Mesendoderm (in vitro differentiated cells): ENCODE measurements at places on chromosomes 4 and X.

DNA sequence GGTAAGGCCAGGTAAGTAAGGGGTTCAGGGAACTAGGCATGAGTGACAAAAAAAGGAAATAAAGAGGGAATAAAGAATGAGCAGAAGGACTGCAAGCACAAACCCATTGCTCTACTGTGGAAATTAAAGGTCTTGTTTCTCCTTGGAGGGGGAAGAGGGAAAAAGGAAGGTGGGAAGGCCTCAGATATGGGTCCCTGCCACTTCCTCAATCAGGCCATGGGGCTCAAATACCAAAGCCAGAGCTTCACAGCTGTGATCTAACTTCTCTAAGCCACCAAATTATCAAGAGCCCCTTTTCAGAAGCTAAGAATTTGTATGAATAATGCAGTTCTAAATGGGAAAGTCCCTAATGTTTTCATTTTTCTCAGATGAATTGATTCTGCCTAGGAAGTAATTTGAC lies 4.7 kb downstream of the USP51 start:
- H3K27me3 ChIP-seq: no peaks in the 10 kb centered on the region
- H3K4me1 ChIP-seq: no peaks in the 10 kb centered on the region
- no peak for DNase-seq
- no peaks in the 10 kb centered on the region for H3K36me3 ChIP-seq
- H3K27ac ChIP-seq: no peak overlapping the region
- no peak overlapping the region for H3K4me3 ChIP-seq

- no peaks in the 10 kb centered on the region for H3K4me1 ChIP-seq
- H3K27ac ChIP-seq: no peak overlapping the region
- H3K4me3 ChIP-seq: no peak overlapping the region
- no peaks in the 10 kb centered on the region for H3K36me3 ChIP-seq
- no peak for DNase-seq
These were observed 82.4 kb downstream of the ATP10D start for GRCh38 chr4:47567511-47567910.

GRCh38 chrX:20412871-20413486 lies 146.3 kb upstream of the RPS6KA3 start:
- H3K27me3 ChIP-seq: no peaks in the 10 kb centered on the region
- H3K36me3 ChIP-seq: no peaks in the 10 kb centered on the region
- no peaks in the 10 kb centered on the region for H3K4me1 ChIP-seq
- no peak overlapping the region for H3K27ac ChIP-seq

- H3K36me3 ChIP-seq: peaks cover 5% of the 10 kb centered on the region
- DNase-seq: no peak
- no peak overlapping the region for H3K4me3 ChIP-seq
- H3K4me1 ChIP-seq: no peaks in the 10 kb centered on the region
- H3K27ac ChIP-seq: no peak overlapping the region
These were observed 12.7 kb upstream of the GCNA start for GRCh38 chrX:71565474-71566041.

- H3K4me1 ChIP-seq: peaks cover 2% of the 10 kb centered on the region
- no peaks in the 10 kb centered on the region for H3K36me3 ChIP-seq
- H3K27me3 ChIP-seq: no peaks in the 10 kb centered on the region
- no peak overlapping the region for H3K27ac ChIP-seq
- no peak overlapping the region for H3K4me3 ChIP-seq
- DNase-seq: peak; percentile 86
These were observed 58.9 kb downstream of the MOSPD2 start for GRCh38 chrX:14932136-14932535.

- no peaks in the 10 kb centered on the region for H3K27me3 ChIP-seq
- DNase-seq: peak; percentile 67
- no peak overlapping the region for H3K27ac ChIP-seq
- H3K4me1 ChIP-seq: no peaks in the 10 kb centered on the region
- H3K4me3 ChIP-seq: no peak overlapping the region
- H3K36me3 ChIP-seq: no peaks in the 10 kb centered on the region
These were observed 16.2 kb upstream of the ZCCHC12 start for GRCh38 chrX:118807151-118808017.

- no peak overlapping the region for H3K4me3 ChIP-seq
- no peaks in the 10 kb centered on the region for H3K36me3 ChIP-seq
- H3K27me3 ChIP-seq: peaks cover 10% of the 10 kb centered on the region
- H3K27ac ChIP-seq: no peak overlapping the region
- peaks cover under 1% of the 10 kb centered on the region for H3K4me1 ChIP-seq
These were observed 2.7 kb downstream of the LEF1 start for GRCh38 chr4:108166038-108166437.

GRCh38 chr4:89741768-89742167 lies 95.2 kb downstream of the SNCA start:
- no peak for DNase-seq
- no peak overlapping the region for H3K27ac ChIP-seq
- no peaks in the 10 kb centered on the region for H3K36me3 ChIP-seq
- H3K27me3 ChIP-seq: no peaks in the 10 kb centered on the region

DNA sequence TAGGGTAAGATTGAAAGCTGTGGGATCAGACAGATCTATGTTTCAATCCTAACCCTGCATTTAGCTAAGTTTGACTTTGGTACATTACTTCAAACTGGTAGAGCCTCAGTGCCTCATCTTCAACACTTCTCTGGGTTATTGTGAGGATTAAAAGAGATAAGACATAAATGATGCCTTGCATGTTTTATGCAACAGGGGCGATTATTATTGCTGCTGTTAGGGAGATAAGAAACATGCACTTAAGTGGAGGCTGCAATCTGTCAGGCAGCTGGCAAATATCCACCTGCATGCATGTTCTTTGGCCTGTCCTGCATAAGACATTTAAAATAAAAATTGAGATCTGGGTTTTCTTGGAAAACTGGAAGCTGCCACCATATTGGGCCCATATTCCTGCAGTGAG lies 24.6 kb downstream of the UNC5C start:
- no peak overlapping the region for H3K4me3 ChIP-seq
- no peak overlapping the region for H3K27ac ChIP-seq
- no peaks in the 10 kb centered on the region for H3K36me3 ChIP-seq
- no peaks in the 10 kb centered on the region for H3K4me1 ChIP-seq
- H3K27me3 ChIP-seq: no peaks in the 10 kb centered on the region

- H3K27ac ChIP-seq: no peak overlapping the region
- no peaks in the 10 kb centered on the region for H3K27me3 ChIP-seq
- no peaks in the 10 kb centered on the region for H3K36me3 ChIP-seq
- H3K4me3 ChIP-seq: no peak overlapping the region
These were observed 22.3 kb downstream of the QRFPR start for GRCh38 chr4:121358473-121358872.

- no peaks in the 10 kb centered on the region for H3K4me1 ChIP-seq
- H3K27ac ChIP-seq: no peak overlapping the region
- DNase-seq: peak; percentile 56
These were observed 276.3 kb upstream of the GALNT7 start for GRCh38 chr4:172892300-172892699.

DNA sequence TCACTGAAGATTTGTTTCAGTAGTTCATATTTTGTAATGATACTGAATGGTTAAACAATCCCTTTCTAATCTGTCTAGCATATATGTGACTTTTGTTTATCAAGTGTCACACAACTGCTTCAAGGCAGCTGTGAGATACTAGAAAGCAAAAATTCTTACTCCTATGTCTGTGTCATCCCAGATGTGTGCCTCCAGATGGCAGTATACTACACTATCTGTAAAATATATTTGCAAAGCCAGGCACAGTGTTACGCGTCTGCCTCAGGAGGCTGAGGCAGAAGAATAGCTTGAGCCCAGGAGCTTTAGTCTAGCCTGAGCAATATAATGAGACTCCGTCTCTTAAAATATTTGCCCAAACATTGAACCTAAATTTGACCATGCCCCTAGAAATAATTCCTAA lies 4.0 kb downstream of the NUDT10 start:
- H3K27me3 ChIP-seq: no peaks in the 10 kb centered on the region
- H3K36me3 ChIP-seq: no peaks in the 10 kb centered on the region
- peak; percentile 70 for DNase-seq
- H3K4me1 ChIP-seq: no peaks in the 10 kb centered on the region
- no peak overlapping the region for H3K27ac ChIP-seq
- H3K4me3 ChIP-seq: no peak overlapping the region

DNA sequence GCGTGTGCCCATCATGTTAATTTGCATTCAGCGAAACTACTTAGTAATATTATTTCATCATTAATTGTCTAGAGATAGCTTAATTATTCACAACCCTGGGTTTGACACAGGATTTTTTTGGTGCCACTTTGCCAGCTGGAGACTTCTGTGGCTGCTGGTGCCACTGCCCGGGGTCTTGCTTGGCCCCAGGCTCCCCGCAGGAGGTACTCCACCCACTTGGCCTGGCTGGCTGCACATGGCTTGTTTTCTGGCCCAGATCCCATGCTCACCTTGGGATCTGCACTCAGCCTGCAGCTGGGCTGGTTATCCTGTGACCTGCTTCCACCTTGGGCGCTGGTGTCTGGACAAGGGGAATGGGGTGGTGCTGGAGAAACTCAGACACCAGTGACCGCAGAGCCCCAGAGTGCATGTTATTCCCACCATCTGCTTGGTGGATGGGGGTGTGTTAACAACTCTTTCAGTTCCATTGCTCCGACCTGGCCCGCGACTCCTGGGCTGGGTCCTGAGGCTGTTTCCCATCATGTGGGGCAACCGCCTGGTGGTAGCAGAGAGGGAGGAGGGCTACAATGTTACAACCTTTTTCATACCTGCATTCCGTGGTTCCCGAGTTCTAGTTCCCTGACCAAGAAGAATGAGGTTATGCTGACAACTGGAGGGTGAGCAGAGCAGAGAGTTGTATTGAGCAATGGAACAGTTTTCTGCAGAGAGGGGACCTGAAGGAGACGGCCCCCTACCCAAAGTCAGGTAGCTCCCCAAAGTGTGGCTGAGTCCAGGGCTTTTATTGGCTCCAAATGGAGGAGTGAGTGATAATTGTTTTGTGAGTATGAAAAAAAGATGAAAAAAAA lies 1950.0 kb upstream of the IGFBP7 start:
- H3K27ac ChIP-seq: no peak overlapping the region
- H3K36me3 ChIP-seq: no peaks in the 10 kb centered on the region
- H3K27me3 ChIP-seq: no peaks in the 10 kb centered on the region

DNA sequence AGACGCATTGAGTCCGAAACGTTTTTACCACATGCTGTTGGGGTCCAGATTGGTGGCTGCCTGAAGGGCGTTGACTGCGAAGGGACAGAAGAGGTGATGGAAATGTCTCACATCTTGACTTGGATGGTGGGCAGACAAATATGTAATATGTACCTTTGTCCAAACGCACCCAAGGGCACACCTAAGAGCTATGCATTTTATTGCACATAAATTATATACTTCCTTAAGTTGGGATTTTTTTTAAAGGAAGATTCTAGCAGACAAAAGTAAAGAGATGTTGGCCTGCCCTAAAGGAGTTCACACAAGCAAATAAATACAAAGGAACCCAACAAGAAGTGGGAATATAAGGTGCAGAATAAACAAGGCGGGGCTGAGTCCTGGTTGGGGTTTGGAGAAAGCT lies 91.1 kb upstream of the TBL1X start:
- DNase-seq: no peak
- H3K4me1 ChIP-seq: no peaks in the 10 kb centered on the region
- H3K27me3 ChIP-seq: no peaks in the 10 kb centered on the region
- no peaks in the 10 kb centered on the region for H3K36me3 ChIP-seq
- H3K27ac ChIP-seq: no peak overlapping the region

GRCh38 chrX:40105835-40106675 lies 8.3 kb upstream of the BCOR start:
- H3K4me1 ChIP-seq: peaks cover 2% of the 10 kb centered on the region
- no peak overlapping the region for H3K4me3 ChIP-seq
- H3K27ac ChIP-seq: peak overlapping the region; percentile 81
- H3K36me3 ChIP-seq: no peaks in the 10 kb centered on the region
- DNase-seq: peak; percentile 54
- no peaks in the 10 kb centered on the region for H3K27me3 ChIP-seq

DNA sequence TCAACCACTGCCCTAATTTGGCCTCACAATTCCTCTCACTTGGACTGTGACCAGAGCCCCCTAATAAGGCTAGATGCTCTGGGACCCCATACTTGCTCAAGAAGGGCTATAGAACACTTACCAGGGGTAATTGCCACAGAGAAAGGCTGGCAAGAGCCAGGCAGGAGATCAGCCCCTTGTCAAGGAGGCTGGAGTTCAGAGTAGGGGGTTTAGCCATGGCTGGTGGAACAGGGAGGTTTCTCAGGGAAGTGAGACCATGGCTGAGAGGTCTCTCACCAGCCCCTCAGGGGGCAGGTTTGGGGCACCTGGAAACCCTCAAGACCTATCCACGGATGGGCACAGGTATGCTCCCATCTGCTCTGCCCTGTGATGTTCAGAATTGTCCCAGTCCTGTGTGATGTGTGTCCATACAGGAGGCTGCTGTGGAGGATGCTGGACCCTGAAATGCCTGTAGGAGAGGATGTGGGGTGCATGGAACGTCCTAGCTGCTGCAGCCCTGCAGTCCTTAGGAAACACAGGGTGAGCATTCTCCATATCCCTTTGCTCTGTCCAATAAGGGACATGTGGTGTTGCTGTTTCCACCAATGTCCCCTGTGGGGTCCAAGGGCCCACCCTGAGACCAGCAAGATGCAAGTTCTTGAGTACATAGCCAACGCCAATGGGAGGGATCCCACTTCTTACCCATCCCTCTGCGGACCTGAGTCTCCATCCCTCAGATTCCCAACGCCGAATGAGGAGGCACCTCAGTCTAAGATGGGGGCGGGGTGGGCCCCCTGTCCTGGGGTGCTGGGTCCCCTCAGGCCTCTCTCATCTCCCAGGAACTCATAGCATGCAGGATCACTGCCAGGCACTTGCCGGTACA lies 16.4 kb upstream of the HSFX1 start:
- H3K36me3 ChIP-seq: no peaks in the 10 kb centered on the region
- DNase-seq: no peak
- no peak overlapping the region for H3K27ac ChIP-seq
- no peaks in the 10 kb centered on the region for H3K27me3 ChIP-seq
- no peak overlapping the region for H3K4me3 ChIP-seq

GRCh38 chr4:77145842-77146185 lies 11.2 kb upstream of the CCNG2 start:
- no peak overlapping the region for H3K4me3 ChIP-seq
- H3K27me3 ChIP-seq: no peaks in the 10 kb centered on the region
- H3K36me3 ChIP-seq: no peaks in the 10 kb centered on the region
- no peak for DNase-seq

DNA sequence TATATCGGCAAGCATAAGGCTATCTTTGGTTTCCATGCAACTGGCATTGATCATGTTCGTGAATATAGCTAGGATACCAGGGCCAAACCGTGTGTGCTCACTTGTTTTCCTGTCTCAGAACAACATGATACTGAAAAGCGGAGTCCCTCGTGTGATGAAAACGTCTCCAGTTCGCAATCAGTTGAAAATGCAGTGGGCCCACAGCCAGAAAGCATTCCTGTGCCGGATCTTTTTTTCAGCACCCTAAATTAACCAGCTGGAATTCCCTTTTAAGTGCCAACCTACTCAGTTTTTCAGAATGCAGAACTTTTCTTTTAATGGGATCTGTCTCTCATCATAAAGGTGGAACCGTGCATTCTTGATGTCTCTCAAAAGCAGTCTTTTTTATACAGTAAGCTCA lies 130.8 kb upstream of the FRG1 start:
- no peaks in the 10 kb centered on the region for H3K27me3 ChIP-seq
- no peak for DNase-seq
- H3K4me1 ChIP-seq: no peaks in the 10 kb centered on the region
- no peak overlapping the region for H3K27ac ChIP-seq
- H3K36me3 ChIP-seq: no peaks in the 10 kb centered on the region
